ENCODE measurements at places on chromosomes 2 and 18. TPM values are rescaled to one million over a fixed set of nuclear protein-coding genes. Genes with fewer than 3 reads are reported as not detected.

GRCh38 chr2:197890168-197890567 is 85.8 kb downstream of the PLCL1 start:
- H3K27ac ChIP-seq: no peak overlapping the region
- peaks cover 1% of the 10 kb centered on the region for H3K27me3 ChIP-seq
- peaks cover 45% of the 10 kb centered on the region for H3K4me1 ChIP-seq

The FKBP1B gene
- 1.3 TPM for total RNA-seq

The UGT1A4 gene
- not detected for total RNA-seq

- DNase-seq: no peak
- H3K4me3 ChIP-seq: no peak overlapping the region
- H3K4me1 ChIP-seq: peaks cover 3% of the 10 kb centered on the region
Observed at GRCh38 chr2:16023506-16024360, 83.4 kb downstream of the MYCN start.

The SPATA3 gene
- 0.76 TPM for total RNA-seq

DNA sequence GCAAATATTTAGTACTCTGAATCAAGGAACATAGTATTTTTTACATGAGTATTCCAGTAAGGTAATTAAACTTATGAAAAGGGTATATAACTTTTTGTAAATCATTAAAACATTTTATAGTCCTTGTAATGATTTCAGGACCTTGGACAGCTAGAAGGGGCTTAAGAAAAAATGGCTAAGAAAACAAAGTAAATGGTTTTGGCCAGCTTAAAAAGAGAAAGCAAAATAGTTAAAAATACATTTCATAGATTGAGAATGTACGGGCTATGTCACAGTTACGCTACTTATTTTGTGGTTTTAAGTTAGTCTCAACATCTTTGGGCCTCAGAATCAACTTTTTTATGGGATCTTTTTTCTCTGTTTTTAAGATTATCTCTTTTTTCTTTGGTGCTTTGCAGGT is 26.7 kb downstream of the POLI start:
- H3K36me3 ChIP-seq: peaks cover 6% of the 10 kb centered on the region
- H3K4me3 ChIP-seq: no peak overlapping the region
- H3K27ac ChIP-seq: no peak overlapping the region
- H3K4me1 ChIP-seq: no peaks in the 10 kb centered on the region

The CEP192 gene
- total RNA-seq: 39.5 TPM
